ENCODE measurements at places on chromosomes 13 and 19. TPM values are rescaled to one million over a fixed set of nuclear protein-coding genes. Genes with fewer than 3 reads are reported as not detected.

IFNL3 gene
- not detected for total RNA-seq

ZNF587B gene
- total RNA-seq, result 11.4 TPM

RGCC gene
- 12.1 TPM for total RNA-seq

ZNF99 gene
- total RNA-seq, result not detected

CYP4F22 gene
- not detected for total RNA-seq

VPS36 gene
- 19.9 TPM for total RNA-seq

MCEMP1 gene
- total RNA-seq, result not detected

ZNF443 gene
- 1.6 TPM for total RNA-seq

ZNF844 gene
- total RNA-seq, result 0.56 TPM

TUBA3C gene
- total RNA-seq, result not detected

FCGBP gene
- 0.23 TPM for total RNA-seq

RHPN2 gene
- 13.1 TPM for total RNA-seq

CEACAM4 gene
- not detected for total RNA-seq

ELF1 gene
- 36.8 TPM for total RNA-seq

UGGT2 gene
- total RNA-seq, result 10.0 TPM

S1PR5 gene
- 3.3 TPM for total RNA-seq

KLK11 gene
- total RNA-seq, result 68.4 TPM

AXL gene
- total RNA-seq, result 87.1 TPM

ZNF552 gene
- total RNA-seq, result 8.7 TPM

ZNF534 gene
- not detected for total RNA-seq

GPC6 gene
- total RNA-seq, result 4.1 TPM

THAP8 gene
- 6.8 TPM for total RNA-seq

ARGLU1 gene
- 23.7 TPM for total RNA-seq

IGFL1 gene
- total RNA-seq, result 0.37 TPM

CARM1 gene
- 47.0 TPM for total RNA-seq

PEG3 gene
- total RNA-seq, result 0.56 TPM

ADGRE1 gene
- total RNA-seq, result not detected

USHBP1 gene
- not detected for total RNA-seq

VSIG10L gene
- 6.3 TPM for total RNA-seq

NEK5 gene
- total RNA-seq, result 0.14 TPM

NAPSA gene
- total RNA-seq, result 0.56 TPM

ATP8A2 gene
- under 0.01 TPM for total RNA-seq

SIGLEC12 gene
- not detected for total RNA-seq

CCL25 gene
- not detected for total RNA-seq

CACNA1A gene
- not detected for total RNA-seq

ANKRD24 gene
- total RNA-seq, result 0.28 TPM

NLRP11 gene
- not detected for total RNA-seq

PROZ gene
- not detected for total RNA-seq

N4BP2L1 gene
- total RNA-seq, result 5.3 TPM

ZNF548 gene
- 7.9 TPM for total RNA-seq

CCDC122 gene
- total RNA-seq, result 5.0 TPM

MUC16 gene
- 0.85 TPM for total RNA-seq

ANGPTL8 gene
- not detected for total RNA-seq

Data from airway epithelial cell (primary cell).